ENCODE measurements at places on chromosomes 5 and 9.

DNA sequence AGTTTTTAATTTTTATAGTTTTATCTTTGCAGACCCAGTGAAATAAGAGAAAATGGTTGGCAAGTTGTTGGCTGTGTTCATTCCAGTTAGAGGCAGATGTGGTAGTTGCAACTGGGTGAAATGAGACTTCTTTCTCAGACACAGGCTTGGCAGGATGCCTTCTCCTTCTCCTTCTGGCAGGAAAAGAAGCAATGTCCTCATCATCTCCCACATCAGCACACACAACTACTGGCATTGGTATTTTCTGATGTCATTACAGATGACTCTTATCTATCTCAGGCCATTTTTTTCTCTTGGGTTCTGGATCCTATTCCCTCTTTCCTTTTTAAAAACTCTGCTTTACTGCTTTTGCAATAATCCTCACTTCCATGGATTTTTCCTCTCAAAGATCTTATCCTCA is 103.3 kb upstream of the EDIL3 start:
- DNase-seq, result no peak

- DNase-seq, result peak; percentile 53
Measured at GRCh38 chr5:108101130-108101529, 280.8 kb downstream of the FBXL17 start.

DNA sequence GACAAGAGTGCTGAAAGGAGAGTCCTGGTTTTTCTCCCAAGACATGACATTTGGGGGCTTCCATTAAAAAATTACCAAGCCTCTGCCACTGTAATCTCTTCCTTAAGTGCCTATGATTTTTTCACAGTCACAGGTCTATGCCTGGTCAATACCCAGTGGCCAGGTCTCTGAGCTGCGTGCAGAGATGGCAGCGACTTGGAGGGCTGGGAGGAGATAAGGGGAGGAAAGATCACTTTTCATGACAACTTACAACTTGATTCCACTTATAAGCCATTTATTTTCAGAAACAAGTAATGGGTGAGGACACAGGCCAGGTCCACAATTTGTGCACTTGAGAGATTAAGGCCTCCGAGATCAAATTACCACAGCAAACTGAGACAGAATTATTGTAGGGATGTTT is 1.9 kb upstream of the PCDHAC2 start:
- no peak for DNase-seq

DNA sequence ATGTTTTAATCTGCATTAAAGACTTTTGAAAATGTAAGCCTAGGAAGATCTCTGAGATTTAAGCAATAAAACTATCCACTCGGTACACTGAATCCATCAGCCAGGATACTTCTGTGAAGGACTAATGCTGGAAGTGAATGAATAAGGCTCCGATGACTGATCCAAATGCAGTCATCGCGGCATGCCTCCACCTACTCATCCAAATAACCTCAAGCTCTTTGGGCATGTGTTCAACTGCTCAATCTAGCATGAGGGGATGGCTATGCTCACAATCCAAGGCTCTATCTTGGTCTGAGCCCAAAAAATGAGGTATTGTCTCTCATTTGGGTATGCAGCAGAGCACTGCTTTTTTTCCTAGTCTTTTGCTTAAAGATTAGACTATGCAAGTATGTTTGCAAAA is 19.2 kb downstream of the MARCHF3 start:
- no peak for DNase-seq

GRCh38 chr9:26326563-26326962 is 566.0 kb downstream of the CAAP1 start:
- DNase-seq, result peak; percentile 60

- DNase-seq, result no peak
Measured at GRCh38 chr5:74422671-74423070, 217.9 kb downstream of the ENC1 start.

- no peak for DNase-seq
Measured at GRCh38 chr5:166369807-166370206, 1921.6 kb upstream of the WWC1 start.

GRCh38 chr9:125356032-125356431 is 94.4 kb downstream of the GAPVD1 start:
- DNase-seq, result no peak
